ENCODE measurements at places on chromosomes 5 and 9. TPM values are rescaled to one million over a fixed set of nuclear protein-coding genes. Genes with fewer than 3 reads are reported as not detected.

ZDHHC11B gene
- total RNA-seq: not detected

CCL27 gene
- total RNA-seq: not detected

CCDC152 gene
- 1.1 TPM for total RNA-seq

IFNB1 gene
- not detected for total RNA-seq

ANKH gene
- 4.7 TPM for total RNA-seq

PRPF4 gene
- total RNA-seq: 31.1 TPM

MYMK gene
- total RNA-seq: not detected

CETN3 gene
- 25.2 TPM for total RNA-seq

GNE gene
- total RNA-seq: 46.4 TPM

TSLP gene
- 0.25 TPM for total RNA-seq

PCDHGB2 gene
- 0.35 TPM for total RNA-seq

TIMD4 gene
- 0.35 TPM for total RNA-seq

CCDC107 gene
- total RNA-seq: 24.8 TPM

OR2K2 gene
- total RNA-seq: not detected

HAPLN1 gene
- total RNA-seq: not detected

NIM1K gene
- total RNA-seq: not detected

PMPCA gene
- 48.1 TPM for total RNA-seq

BRD3OS gene
- total RNA-seq: 10.8 TPM

C9orf85 gene
- total RNA-seq: 18.8 TPM

FOXD4 gene
- not detected for total RNA-seq
